ENCODE measurements at places on chromosomes 1 and 21. TPM values are rescaled to one million over a fixed set of nuclear protein-coding genes. Genes with fewer than 3 reads are reported as not detected.

The IVL gene
- not detected for total RNA-seq

DNA sequence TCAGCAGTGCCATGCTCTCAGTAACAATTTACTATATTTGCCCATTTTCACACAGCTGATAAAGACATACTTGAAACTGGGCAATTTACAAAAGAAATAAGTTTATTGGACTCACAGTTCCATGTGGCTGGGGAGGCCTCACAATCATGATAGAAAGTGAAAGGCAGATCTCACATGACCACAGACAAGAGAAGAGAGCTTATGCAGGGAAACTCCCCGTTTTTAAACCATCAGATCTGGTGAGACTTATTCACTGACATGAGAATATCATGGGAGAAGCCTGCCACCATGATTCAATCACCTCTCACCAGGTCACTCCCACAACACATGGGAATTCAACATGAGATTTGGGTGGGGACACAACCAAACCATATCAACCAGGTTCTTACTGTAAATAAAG lies 112.1 kb upstream of the C1orf87 start:
- no peak for DNase-seq

- no peak for DNase-seq
Measured at GRCh38 chr1:94329276-94329675, 88.9 kb upstream of the ABCD3 start.

DNA sequence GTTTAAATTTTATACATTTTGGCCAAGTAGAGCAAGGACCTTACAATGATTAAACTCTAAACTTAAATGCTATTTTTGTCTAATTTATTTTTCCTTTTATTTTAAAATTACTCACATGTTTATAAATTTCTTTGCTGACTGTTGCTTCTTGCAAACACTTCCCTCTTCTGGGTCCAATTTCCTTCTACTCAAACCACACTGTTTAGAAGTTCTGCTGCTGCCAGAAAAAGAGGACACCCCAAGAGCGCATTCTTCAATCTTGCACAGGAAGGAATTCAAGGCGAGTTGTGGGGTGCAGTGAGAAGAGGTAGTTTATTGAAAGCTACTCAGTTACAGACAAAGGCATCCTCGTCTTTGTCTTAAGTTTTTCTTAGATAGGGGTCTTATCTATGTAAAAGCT lies 88.5 kb upstream of the NEK7 start:
- no peak for DNase-seq

DNA sequence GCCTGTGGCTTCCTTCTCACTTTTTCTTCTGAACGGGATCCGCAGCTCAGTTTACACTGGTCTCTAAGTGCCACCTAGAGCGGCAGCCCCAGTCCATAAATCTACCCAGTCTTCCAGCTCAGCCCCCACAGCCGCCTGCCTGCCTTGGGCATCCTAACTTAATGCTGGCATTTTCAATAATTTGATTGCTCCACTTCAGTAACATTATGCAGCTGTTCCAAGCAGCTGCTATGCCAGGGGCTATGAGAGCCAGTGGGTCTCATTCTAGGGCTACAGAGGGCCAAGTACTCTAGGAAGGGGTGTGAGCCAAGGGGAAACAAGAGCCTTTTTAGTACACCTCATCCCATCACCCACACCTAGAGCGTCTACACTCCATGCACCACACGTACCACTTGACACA lies 48.4 kb upstream of the COA6 start:
- no peak for DNase-seq
